ENCODE measurements at places on chromosomes 4 and X.

DNA sequence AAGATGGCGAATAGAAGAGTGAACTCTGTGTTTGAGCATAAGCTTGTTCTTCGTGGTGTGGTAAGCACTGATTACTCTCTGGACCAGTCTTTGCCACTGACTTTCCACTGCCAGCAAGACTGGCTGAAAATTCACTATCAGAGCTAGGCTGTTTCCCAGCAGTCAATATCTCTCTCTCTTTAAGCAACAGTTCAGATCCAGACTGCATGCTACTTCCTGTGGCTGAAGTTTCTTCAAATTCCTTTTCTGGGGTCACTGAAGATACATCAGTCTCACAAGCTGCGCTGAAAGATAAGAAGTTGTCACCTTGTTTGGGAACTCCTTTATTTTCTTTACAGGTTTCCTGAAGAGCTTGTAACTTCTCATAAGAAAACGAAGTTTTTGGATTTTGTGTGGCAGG is 54.0 kb upstream of the FAM120C start:
- DNase-seq: no peak

DNA sequence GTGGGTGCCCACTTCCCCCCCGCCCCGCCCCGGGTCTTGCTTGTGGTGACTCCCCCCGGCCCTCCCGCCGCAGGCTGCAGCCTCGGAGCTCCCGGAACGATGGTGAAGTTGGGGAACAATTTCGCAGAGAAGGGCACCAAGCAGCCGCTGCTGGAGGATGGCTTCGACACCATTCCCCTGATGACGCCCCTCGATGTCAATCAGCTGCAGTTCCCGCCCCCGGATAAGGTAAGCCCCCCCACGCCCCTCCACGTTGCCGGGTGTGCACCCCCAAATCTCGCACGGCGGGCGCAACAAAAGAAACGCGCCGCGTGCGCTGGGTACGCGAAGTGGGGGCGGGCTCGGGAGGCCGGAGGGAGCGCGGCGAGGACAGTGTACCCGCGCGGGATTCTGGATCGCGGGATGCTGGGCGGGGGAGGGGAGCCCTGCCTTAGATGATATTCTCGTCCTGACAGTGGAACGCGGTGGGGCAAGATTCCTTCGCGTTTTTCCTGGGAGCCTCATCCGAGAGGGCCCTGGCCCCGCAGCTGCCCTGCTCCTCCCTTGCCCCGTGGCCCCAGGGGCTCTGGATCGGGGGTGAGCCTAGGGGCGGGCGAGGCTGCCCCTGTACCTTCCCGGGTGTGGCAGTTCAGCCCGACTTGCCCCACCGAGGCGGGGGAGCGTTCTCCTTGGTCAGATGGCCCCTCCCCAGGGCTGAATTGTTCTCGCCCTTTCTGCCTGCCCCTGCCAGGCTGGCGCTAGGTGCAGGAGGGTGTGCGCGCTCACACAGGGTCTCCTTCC is 819 bp downstream of the NSG1 start:
- DNase-seq: no peak

- no peak for DNase-seq
These were observed 28.0 kb downstream of the DMD start for GRCh38 chrX:33183361-33183760.

DNA sequence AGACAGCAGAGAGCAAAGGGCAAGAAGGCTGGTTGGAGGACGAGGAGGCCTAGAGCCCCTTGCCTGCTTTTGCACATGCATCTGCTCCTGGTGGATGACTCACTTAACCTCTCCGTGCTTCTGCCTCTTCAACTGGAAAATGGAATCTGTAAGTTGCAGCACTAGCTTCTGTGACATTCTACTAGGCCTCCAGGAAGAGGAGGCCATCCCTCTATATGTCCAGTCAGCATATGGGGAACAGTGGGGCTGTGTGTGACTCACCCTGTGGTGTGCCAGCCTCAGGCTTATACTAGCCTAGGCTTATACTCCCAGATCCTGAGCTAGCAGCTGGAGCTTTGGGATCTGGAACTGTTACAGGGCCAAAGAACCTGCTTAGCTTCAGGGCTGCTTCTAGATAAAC is 36.0 kb downstream of the RTL9 start:
- no peak for DNase-seq

DNA sequence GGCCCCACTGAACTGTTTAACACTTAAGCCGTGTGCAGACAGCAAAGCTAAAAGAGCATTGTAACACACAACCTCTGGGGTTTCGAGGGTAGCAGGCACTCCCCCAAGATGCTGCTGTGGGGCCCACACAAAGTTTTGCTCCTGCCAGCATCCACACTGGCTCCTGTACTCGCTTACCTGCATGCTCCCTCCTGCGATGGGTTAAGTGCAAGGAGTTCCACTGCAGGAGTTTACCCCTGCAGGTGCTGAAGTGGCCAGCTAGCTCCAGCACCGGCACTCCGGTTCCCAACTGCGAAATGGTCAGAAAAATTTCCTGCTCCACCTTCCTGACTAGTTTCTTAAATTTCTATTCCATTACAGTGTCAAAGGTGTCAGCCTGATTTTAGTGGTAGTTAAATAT is 443.5 kb downstream of the PCDH10 start:
- no peak for DNase-seq

- DNase-seq: no peak
These were observed 49.5 kb upstream of the ATP6AP2 start for GRCh38 chrX:40531056-40531826.

DNA sequence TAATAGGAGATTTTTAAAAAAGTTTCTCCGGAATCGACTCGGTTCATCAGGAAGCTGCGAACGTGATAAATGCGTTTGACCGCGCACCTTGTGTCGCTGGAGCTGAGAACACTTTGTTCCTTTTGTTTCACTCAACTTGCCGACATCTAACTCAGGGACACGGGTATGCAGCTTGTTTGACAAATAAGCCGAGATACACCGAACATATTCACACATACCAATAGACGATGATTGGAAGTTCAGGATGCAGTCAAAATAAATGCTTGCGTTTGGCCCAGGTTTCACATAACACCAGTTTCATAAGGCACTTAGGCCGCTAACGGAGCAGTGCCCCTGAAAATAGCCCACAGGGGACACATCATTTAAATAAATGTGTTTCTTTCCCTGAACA is 932 bp upstream of the SHISA3 start:
- DNase-seq: no peak

- DNase-seq: no peak
These were observed 8.4 kb upstream of the AMOT start for GRCh38 chrX:112849016-112849415.

- no peak for DNase-seq
These were observed 83.2 kb upstream of the ARHGAP24 start for GRCh38 chr4:85391589-85392410.

DNA sequence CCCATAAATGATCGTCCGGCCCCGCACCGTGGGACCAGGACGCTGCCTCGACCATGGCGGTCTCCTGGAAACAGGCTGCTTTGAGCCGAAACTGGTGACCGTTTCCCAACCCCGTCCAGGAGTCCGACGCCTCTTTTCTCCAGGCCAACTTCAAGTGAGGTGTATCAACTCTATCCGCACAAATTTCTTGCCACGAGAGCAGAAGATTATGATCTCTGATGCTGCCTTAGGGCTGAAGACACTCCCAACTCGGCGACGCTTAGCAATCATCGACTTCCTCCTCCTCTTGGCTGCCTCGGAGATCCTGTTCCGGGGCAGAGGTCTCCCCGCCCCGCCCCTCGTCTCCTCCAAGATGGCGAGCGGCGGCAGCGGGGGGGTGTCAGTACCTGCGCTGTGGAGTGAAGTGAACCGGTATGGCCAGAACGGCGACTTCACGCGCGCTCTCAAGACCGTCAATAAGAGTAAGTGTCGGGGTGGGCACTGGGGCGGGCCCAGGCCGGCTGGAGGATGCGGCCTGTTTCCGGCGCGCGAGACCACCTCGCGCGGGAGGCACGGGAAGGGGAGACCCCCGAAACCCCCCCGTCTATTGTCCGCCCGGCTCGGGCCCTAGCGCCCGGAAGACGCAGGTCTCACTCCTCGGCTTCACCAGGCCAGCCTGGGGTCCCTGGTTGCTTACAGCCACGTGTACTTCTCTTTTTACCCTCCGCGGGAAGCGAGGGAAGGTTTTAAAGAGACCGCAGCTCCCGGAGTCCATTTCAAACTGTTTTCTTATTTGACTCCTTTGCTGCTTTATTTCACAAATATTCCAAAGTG is at the start of gene SRP72:
Gene SRP72, plus strand, starts transcription at position 334 of the 813 bp plus-strand sequence. Its CDS starts 19 bp downstream, at position 353.
- DNase-seq: peak; percentile 85

GRCh38 chr4:160772668-160773067 is 1391.1 kb downstream of the FSTL5 start:
- DNase-seq: no peak

DNA sequence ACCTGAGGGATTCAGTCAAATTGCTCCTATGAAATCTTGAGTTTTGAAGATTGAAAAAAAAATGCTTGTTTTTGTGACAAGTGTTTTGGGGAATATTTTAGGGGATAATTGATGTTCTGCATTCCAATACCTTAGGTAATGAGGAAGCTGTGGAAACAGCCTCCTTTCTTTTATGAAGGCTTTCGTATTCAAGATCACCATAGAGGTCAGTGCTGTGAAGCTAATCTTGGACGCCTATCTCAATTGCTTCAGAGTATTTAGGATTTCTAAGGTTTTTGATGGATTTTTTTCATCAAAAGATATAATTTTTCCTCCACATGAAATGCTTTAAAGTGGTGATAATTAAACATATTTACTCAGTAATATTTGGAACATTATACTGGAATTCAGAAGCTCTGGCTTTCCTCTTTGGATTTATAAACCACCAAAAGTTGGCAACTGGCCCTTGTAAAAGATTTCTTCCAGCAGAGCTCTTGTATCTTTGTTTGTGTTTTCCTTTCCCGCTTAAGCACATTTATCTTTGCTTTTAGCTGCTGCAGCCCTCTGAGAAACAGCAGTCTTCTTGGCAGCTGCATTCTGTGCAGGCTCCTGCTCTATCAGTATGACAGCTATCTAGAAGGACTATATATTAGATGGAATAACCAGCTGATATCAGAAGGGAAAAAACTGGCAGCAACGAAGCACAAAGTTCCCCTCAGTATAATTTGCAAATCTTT is 63.7 kb downstream of the HMGB2 start:
- DNase-seq: no peak

GRCh38 chrX:10111364-10112148 is 45.2 kb upstream of the CLCN4 start:
- peak; percentile 48 for DNase-seq

DNA sequence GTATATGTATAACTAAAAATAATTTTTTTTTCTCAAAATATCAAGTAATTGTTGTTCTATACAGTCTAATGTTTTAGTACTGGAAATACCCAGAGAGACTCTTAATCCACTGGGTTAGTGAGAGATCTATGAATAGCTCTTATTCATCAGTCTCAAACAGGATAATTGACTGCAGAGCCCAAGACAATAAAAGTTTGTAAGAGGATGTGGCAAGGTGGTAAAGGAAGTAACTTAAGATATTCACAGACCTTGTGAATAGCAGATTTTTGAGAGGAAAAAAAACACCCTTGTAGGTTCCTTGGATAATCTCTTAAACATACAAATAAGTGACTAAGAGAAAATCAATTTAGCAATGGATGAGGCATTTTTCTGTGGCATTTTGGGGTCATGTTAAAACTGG is 210.9 kb upstream of the FAM241A start:
- no peak for DNase-seq

DNA sequence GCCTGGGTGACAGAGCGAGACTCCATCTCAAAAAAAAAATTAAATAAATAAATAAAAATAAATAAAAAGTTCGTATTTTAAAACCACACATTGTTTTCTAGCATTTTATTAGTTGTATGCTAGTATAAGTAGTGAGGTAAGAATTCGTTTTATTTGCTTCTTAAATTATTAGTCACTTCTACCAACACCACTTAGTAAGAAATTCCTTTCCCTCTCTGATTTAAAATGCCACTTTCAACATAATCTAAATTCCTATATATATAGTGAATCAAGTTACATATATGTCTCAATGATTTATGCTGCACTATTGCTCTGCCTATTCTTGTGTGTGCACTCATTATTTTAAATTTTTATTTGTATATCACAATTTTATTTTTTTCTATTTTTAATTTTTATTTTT is 72.1 kb downstream of the MAGEC1 start:
- no peak for DNase-seq

- no peak for DNase-seq
These were observed 30.1 kb downstream of the RTL5 start for GRCh38 chrX:72101597-72102037.

- DNase-seq: no peak
These were observed 222.8 kb downstream of the TENM3 start for GRCh38 chr4:182465979-182466378.

DNA sequence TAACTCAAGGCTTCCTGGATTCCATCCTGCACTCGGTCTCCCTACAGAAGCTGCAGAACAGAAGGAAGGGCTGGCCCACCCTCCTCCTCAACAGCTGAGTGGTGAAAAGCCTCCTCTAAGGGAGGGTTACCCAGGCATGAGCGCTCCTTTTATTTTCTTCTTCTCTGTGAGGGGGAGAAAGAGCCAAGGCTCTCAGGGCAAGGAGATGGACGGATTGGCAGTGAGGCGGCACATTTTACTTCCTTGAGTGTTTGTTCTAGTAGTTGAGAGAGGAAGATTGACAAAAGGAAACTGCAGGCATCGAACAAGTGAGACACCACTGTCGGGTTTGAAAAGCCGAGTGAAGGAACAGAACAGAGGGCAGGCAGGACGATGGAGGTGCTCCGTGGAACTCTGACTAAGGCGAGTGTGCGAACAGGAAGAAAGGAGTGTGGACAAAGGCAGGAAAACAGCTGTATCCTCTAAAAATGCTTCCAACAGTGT is 38.4 kb upstream of the STS start:
- no peak for DNase-seq

DNA sequence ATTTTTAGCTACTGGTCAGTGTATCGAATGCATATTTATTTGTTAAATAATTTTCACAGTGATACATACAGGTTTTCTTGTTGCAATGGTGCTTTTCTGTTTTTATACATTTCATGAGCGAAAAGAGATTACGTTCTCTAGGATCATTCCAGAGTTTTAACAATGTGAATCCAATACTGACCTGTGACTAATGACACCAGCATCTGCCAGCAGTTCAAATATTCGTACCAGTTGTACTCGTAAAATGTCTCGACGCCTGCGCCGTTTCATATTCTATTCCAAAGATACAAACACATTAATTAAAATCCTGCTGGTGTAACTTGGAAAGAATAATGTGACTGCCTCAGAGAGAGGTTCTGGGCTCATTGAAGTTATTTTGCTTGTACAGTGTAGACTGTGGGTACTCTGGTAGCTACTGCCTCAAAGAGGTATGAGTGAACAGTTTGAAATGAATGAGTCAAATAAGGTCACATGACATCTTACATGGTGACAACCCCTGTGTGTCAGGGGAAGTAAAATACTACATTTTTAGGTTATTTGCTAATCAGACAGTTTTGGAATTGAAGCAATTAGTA is 80.7 kb downstream of the ZAR1 start:
- no peak for DNase-seq

GRCh38 chrX:100994352-100995281 is 25.1 kb downstream of the ARL13A start:
- DNase-seq: no peak

DNA sequence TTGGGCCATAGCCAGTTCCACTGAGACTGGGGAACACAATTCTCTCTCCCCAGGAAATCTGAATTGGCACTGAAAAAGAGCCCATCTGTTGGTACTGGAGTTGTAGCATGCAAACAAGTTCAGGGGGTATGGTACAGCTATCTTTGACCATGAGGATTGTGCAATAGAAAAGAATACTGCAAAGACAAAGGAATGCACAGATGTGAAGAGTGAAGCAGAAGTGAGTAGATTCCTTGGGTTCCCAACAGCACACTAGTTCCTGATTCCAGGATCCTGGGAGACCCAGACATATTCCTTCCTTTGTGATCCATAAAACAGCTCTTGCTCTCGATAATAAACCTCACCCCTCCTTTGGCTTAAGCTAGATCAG is 43.3 kb upstream of the CTAG2 start:
- DNase-seq: no peak

- DNase-seq: no peak
These were observed 10.6 kb downstream of the SYTL4 start for GRCh38 chrX:100721328-100721727.
